ENCODE measurements at places on chromosomes 12 and 14. TPM values are rescaled to one million over a fixed set of nuclear protein-coding genes. Genes with fewer than 3 reads are reported as not detected.

DNA sequence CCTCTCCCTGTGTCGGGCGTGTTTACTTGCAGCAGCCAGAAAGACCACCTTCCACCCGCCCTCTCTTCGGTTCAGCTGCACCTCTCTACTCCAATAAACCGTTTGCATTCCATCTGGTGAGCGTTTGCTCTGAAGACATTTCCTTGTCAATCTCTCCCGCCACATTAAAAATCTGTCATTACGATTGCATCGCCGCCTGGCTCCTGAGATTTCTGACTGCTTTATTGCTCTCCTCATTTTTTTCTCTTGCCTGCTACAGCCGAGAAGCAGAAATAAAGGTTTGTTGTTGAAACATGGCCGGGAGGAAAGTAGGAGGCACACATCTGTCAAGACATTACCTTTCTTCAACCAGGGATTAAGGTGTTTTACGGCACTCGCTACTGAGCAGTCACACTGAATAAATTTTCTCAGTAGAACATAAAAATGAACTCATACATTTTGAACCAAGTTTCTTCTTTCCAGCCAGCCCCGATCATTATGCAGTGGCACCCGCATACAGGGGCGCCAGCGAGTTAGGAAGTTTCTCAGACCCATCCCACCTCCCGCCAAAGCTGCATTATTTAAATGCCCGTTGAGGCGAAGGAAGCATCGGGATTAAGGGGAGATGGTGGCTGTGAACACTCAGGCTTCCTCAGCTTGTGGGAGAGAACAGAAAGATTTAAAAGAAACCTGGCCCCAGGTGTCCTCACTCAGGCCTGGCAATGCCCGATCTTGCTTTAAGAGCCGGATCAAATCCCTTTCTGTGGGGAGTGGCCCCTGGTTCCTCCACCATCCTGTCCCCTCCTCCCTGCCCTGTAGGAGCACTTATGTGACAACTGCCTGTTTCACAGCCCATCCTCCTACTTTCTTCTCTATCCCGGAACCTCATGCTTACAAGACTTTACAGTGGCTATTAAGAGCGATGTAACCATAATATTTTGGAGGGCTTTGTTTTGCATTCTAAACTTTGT, 1108.9 kb downstream of the BCL11B start:
- no peak for DNase-seq

DNA sequence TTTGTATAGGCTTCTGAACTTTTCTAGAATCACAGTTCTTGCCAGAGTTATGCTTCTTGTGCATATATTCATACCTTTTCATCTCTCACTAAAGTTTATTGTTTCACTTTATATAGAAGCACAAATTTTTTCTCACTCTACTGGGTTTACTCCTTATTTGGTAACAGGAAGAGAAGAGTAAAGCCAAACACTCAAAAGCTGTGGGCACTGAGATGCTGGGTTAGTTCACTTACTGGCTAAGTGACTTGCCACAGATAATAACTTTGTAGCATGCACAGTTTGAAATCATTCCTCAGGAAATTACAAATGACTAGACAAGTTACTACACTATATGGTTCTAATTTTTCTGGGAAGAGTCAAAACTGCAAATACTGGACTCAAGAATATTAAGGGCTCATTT, 7.8 kb downstream of the HIGD1C start:
- peak; percentile 29 for DNase-seq

DNA sequence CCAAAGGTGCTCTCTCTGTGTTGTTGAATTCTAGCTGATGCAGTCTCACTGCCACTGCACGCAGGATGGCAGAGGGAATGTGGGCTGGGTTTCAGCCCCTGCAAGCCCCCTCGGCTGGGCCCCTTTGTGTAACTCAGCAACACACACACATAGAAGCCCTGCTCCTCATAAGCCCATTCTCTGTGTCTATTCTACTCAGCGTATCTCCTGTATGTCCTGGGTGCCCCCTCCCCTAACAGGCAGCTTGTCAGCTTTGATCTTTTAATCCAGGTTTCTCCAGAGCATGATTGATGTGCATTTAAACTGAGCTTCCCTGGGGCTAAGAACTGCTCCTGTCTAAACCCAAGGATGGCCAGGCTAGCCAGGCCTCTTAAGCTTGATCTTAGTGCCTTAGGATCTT, 43.0 kb downstream of the SRRM4 start:
- DNase-seq, result no peak

GRCh38 chr14:34361504-34362011, 100.5 kb downstream of the SPTSSA start:
- peak; percentile 65 for DNase-seq

GRCh38 chr12:109767456-109767855, 53.8 kb downstream of the FAM222A start:
- no peak for DNase-seq

GRCh38 chr12:89883630-89884389, 175.2 kb upstream of the ATP2B1 start:
- no peak for DNase-seq

DNA sequence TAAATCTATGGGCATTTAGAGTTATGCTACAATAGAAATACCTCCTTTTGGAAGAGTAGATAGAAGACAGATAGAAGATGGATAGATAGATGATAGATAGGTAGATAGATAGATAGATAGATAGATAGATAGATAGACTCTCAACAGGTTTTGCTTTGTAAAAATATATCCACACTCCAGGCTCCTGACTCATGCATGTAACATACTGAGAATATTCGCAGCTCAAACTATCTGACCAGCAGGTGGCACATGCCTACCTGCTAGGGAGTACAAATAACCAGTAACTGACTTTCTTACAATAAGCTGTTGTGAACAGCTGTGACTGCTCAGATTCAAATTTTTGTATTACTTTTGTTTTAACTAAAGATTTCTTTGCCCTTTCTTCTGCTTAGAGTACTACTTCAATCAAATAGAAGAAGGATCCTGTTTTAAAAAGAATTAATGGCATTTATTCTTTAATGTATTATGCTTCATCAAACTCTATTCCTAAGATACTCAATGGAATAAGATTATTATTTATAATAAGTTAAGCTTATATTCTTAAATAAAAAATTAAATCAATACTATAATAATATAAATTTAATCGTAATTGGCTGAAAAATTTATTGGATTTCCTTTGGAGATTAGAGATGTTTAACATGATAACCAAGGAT, 15.8 kb upstream of the CPNE8 start:
- no peak for DNase-seq

GRCh38 chr14:44339862-44340261, 167.2 kb downstream of the FSCB start:
- DNase-seq, result no peak

Gene PTHLH
- 0.26 TPM for total RNA-seq

DNA sequence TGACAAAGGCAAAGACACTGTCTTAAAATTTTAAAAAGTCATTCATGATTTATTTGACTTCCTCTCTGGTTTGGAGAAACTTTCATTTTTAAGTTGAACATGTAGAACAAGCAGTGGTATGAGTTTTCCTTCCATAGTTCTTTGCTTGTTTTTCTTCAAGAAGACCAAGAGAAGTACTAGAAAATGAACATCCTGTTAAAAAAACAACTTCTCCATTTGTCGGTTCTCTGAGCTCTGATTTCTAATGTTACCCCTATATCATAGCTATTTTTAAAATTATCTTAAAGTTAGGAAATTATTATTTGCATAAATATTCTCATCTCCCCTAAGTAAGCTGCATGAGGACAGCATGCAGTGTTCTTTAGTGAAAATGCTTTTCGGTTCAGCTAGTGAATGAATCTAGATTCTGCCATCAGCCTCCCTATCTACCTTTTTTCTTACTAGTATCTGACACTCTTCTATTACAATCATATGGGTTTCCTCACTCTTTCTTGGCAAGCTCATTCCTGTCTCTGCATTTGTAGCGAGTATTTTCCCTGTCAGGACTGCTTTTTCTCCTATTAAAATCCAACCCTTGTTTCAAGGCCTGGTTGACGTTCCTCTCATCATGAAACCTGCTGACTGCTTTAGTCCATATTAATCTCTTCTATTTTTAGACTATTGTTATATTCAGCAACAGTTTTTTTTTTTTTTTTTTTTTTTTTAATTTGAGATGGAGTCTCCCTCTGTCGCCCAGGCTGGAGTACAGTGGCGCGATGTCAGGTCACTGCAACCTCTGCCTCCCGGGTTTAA, 15.8 kb downstream of the DIP2B start:
- no peak for DNase-seq

DNA sequence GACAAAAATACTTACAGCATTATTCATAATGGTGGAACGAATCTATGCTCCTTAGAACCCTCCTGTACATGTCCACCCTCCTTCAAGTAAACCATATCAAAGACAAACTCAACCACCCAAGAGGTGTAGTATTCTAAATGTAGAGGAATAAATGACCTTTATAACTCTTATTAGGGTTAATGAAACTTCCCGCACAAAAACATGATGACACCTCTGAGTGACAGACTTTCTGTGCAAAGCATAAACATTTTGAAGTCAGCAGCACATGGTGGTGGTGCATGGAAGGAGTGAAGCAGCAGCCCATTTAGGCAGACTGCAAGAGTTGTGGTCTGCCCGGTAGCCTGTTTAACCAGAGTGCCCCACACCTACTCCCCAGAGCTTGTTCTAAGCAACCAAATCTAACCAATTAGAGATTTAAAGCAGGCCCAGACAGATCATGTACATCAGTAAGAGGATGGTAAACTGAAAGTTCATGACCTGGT, 615 bp upstream of the ASB8 start:
- DNase-seq, result no peak

- no peak for DNase-seq
Measured at GRCh38 chr12:13582421-13582820, 385.9 kb downstream of the EMP1 start.

Gene VTI1B
- 67.9 TPM for total RNA-seq

DNA sequence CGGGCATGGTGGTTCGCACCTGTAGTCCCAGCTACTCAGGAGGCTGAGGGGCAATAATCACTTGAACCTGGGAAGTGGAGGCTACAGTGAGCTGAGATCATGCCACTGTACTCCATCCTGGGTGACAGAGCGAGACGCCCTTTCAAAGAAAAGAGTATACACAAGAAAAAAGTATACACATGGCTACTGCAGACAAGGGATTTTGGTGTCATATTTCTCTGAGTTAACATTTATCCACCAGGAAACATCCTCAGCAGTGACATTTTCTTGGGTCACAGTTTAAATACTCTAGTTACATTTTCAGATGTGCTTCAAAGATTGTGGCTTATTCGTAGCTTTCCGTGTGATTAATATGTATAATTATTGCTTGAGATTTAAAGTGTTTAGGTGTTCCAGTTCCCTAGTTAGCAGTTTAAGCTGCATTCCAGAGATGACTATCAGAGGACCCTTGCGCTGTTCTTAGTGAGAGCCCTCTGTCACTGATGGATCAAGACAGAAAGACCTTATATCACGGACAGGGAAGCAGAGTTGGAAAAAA, 4.7 kb upstream of the PPP2R5E start:
- no peak for DNase-seq

- DNase-seq, result no peak
Measured at GRCh38 chr14:61202124-61202523, 79.0 kb downstream of the TMEM30B start.

- DNase-seq, result no peak
Measured at GRCh38 chr12:48818831-48819590, 715 bp downstream of the CACNB3 start.

Gene EXOC5
- total RNA-seq, result 38.0 TPM

DNA sequence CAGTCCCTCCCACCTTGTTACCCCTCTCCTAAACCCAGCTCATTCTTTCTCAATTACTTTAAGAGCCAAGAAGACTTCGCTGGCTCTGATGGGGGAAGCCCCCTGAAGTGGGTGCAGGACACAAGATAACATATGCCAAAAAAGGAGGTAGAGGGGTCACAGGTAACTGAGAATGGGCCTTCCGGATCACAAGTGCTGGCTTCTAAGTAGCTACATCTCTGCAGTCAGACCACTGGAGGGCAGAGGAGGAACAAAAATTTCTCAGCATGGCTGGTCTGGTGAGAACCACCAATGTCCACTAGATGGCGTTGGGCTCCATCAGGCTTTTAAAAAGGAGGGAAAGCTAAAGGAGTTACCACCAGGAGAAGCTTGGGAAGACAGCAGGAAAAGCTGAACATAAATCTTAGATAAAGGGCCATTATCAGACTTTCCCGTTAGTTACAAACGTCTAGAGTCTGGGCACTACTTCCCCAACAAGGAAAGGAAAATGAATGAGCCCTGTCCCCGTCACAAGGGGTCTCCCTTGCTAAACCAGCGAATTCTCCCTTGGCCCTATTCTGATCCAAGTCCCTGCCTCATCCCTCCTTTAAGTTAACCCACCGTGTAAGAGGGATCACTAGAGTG, 11.6 kb upstream of the CDH24 start:
- DNase-seq, result peak; percentile 86

- DNase-seq, result peak; percentile 72
Measured at GRCh38 chr12:95802482-95803270, 12.1 kb upstream of the NTN4 start.

DNA sequence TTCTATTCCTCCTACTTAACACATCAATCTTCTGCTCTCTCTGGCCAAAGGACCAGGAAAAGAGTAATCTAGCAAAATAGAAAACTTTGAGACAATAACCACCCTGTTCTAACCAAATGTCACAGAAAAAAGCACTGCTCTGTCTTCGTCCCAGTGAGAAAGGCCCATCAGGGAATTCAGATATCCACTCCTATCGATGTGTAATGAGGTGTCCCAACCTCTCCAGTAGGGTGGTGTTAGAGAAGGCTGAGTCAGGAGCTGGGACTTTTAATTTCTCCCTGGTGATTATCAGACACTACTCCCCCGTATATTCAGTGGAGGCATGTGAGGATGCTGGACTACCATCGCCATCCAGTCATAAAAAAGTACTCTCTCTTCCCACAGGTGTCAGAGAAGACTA, 130.3 kb downstream of the TMTC3 start:
- no peak for DNase-seq

- no peak for DNase-seq
Measured at GRCh38 chr14:92969871-92970270, 46.9 kb downstream of the CHGA start.

- DNase-seq, result no peak
Measured at GRCh38 chr14:93113678-93114067, 2.1 kb downstream of the ITPK1 start.

DNA sequence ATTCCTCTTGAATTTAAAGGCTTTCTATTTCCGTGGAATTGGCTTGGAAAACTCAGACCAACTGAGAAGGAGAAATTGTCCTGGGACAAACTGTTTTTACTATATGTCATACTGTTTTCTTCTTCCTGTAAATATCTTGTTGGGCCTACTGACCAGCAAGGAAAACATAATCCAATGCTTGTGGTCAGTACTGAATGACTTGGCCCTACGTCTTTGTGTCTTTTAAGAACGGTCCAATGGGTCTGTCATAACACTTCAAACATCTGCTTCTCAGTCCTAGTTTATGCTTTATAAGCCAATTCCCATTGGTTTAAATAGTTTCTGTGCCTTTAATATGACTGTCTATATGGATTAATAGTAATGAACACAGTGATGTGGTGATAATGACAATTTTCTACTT, 248.5 kb upstream of the DDHD1 start:
- no peak for DNase-seq

DNA sequence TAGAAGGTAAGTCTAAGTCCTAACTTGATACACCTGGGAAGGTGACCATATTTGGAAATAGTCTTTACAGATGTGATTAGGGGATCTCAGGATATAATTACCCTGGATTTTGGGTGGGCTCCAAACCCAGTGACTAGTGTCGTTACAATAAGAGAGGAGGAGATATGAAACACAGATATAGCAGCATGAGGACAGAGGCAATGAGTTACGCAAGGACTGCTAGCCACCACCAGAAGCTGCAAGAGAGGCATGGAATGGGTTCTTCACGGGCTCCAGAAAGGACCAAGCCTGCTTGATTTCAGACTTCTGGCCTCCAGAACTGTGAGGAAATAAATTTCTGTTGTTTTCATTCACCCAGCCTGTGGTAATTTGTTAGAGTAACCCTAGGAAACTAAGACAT, 28.6 kb downstream of the FGFR1OP2 start:
- DNase-seq, result no peak
